Effector CD8-positive, alpha-beta T cell (primary cell): ENCODE measurements at places on chromosomes 12 and 14.

GRCh38 chr12:89230376-89231315 is 121.7 kb downstream of the DUSP6 start:
- no peak for DNase-seq

- DNase-seq = no peak
Measured at GRCh38 chr12:98572010-98572409, 21.5 kb upstream of the SLC25A3 start.

DNA sequence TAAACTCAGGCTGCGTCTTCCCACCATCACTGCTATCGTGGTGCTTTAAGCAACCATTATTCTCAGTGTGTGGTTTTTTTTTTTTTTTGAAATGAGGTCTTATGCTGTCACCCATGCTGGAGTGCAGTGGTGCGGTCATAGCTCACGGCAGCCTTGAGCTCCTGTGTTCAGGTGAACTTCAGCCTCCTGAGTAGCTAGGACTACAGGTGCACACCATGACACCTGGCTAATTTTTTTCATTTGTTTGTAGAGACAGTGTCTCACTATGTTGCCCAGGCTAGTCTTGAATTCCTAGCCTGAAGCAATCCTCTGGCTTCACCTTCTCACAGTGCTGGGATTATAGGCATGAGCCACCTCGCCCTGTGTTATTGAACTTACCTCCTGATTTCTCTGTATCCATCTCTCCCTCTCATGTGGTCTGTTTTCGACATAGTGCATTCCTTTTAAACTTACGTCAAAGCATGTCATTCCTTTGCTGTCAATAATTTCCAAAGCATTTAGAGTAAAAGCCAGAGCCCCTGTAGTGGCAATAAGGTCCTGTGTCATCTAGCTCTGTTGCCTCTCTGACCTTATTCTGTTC is 255.5 kb downstream of the SNAPC1 start:
- no peak for DNase-seq

GRCh38 chr14:88129306-88130056 is 124.5 kb downstream of the GPR65 start:
- no peak for DNase-seq

DNA sequence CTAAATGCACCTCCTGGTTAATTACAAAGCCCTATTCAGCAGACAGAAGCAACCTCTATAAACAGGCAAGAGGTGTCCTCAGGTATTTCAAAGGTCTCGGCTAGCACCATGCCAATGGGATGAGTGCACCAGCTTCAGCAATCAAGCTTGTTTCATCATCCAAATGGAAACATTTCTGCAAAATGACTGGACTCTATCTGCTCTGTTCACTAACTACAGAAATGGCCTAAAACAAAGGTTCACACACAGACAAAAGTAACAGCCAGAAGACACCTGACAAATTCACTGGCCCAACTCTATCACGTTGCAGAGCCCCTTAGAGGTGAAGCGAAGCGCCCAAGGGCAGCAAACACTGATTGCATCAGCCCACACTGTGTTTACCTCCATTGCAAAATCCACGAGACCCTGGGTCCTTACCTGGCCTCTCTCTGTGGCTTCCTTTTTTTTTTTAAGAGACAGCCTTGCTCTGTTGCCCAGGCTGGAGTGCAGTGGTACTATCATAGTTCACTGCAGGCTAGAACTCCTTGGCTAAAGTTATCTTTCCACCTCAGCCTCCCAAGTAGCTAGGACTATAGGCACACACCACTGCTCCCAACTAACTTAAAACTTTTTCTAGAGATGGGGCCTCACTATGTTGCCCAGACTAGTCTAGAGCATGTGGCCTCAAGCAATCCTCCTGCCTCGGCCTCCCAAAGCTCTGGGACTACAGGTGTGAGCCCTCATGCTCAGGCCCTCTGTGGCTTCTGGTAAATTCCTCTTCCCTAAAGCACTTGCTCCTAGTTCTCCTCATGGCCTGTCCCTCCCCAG is 8.5 kb upstream of the SYNE3 start:
- DNase-seq = no peak

GRCh38 chr12:94623161-94623920 is 27.0 kb downstream of the TMCC3 start:
- no peak for DNase-seq

DNA sequence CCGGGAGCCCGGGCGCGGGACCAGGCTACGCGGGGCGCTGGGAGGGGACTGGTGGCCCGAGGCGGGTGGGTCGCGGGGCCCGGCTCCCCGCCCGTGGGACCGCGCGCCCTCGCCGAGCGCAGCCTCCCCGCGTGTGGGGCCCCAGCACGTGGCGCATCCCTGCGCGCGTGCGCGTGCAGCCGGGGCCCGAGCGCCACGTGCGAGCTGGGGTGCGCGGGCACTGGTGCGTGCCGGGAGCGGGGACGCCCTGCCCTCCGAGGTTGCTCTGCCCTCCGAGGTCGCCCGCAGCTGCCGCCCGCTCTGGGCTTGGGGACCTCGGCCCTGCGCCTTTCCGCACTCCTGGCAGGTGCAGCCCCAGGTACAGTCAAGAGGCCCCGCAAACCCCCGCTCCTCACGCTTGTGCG is 365 bp upstream of the CCDC88C start:
- DNase-seq = peak; percentile 57

GRCh38 chr12:117148642-117149041 is 41.6 kb downstream of the FBXO21 start:
- DNase-seq = no peak

- no peak for DNase-seq
Measured at GRCh38 chr14:20986811-20987210, 3.0 kb upstream of the METTL17 start.
